NCI-H2081 (cell line): ENCODE measurements at places on chromosomes 7 and 10.

GRCh38 chr10:22604344-22605126, 109.8 kb downstream of the PIP4K2A start:
- no peak for DNase-seq

DNA sequence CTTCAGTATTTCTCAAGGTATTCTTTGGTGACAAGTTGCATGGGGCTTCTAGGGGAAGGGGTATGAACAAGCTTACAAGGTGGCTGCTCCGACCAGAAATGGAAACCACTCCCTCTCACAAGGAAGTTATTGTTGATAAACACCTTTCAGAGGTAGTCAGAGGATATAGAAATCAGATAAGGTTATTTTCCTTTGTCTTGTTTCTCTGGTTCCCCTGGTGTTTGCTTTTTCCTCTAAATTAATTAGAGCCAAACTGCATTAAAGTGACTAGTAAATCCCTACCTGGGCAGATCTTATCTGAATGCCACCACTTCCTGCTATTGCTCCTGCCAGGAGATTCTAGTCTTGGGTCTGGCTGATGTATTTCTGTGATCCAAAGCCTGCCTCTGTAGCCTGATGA, 725.4 kb downstream of the INHBA start:
- DNase-seq = no peak

DNA sequence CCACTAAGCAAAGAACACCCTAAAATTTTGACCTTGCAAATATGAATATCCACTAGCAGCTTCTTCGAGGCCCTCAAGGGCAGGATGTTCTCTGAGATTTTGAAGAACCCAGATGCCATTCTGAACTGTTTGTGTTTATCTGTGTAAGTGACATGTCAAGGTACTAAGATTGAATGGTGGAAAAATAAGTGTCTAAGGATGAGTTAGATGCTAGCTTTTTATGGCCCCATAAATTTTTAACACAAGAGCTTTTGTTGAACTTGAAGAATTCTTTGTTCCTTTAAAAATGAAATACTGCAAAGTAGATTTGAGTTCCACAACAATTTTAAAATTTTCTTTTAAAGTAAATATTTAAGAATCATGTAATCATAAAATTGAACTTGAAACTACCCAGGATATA, 259.8 kb downstream of the CSTF2T start:
- no peak for DNase-seq

DNA sequence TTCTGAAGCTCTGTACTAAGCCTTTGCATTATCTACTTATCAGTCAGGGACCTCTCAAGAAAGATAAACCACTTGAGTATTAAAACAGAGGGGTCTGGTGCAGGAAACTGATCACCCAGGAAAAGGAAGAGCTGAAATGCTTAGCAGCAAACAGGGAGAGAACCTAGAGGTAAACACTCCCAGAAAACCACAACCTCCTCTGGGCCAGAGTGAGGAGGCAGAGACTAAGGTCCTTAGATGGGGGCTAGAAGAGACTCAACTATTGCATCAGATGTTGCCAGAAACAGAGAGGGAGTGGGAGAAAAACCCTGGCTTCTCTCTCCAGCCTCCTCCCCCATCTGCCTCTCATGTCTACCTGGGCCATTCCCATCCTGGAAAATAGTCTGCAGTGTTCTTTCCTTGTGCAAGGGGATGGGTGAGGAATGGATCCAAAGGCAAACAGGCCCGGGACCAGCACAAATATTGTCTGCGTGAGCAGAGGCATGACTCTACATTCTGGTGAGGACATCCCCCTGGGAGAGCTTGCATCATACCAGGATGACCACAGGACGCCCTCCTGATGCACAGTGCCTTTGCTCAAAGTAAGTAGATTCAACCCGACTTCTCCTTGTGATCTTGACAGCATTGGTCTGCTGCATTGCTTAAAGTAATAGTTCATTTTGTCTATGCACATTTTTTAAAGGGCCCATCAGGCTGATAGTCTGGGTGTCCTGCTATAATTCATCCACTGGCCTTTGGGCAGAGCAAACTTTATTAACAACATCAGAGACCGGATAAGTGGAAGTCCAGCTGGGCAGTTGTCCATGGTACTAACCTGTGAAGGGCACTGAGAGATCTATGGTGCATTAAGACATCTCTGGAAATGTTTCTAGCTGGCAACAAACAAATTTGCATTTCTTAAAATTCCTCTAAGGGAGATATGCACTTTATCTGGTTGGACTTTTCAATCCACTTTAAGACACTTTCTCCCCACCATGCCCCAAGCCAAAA, 22.4 kb upstream of the ODAD2 start:
- DNase-seq = no peak

DNA sequence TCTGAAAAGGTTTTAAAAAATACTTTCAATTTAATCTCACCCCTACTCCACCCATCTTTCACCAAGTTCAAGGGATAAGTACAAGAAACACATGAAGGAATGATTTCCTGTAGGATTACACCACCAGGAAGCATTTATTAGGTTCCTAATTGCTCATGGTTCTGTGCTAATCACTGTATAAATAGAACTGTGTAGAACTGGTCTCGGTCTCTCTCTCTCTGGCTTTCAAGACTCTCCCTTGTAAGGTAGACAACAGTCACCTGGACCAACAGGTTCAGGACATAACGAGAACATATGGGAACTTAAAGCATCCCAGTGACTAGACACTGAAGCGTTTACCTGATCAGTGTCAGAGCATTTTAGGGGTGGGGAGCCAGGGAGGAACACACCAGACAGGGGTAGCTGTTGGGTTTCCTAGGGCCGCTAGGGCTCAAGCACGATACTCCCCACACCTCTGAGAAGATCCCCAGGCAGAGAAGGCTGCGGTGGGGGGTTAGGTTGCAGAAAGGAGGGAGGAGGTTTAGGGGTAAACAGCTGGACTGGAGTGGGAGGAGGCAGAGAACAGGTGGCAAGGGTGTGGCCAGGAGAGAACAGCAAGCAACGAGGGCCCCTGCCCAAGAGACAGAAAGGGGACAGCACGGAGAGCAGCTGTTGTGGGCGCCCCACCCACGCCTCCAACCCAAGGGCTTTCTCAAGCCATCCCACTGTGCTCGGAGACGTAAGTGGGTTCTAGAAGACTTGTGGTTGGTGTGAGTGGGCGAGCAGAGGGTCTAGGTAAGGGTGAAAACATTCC, 52.5 kb upstream of the USP6NL start:
- DNase-seq = no peak

DNA sequence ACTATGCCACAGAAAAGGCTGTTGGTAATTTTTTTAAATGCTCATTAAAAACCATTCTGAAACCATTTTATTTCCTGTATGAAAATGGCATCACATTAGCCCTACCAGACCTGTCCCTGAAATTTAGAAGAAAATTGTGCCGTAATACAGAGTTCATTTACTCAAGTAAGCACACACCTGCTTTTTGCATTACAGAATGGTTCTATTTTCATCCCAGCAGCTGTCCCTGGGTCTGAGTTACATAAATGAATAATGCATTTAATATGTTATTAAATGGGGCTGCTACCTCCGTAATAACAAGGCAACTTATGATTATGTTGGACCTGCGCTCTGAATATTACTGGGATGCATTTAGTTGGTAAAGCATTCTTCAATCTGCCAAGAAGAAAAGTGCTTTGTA, 508.9 kb downstream of the SORCS1 start:
- DNase-seq = no peak
